ENCODE measurements at places on chromosomes 11 and 22. TPM values are rescaled to one million over a fixed set of nuclear protein-coding genes. Genes with fewer than 3 reads are reported as not detected.

Gene PICALM
- total RNA-seq: 172 TPM

Gene NCAPD3
- 85.9 TPM for total RNA-seq

Gene OR52N2
- total RNA-seq: not detected

Gene UBE4A
- total RNA-seq: 48.4 TPM

Gene PACS1
- total RNA-seq: 91.2 TPM

Gene TRIM3
- total RNA-seq: 4.6 TPM

Gene SLC22A6
- total RNA-seq: not detected

Gene LRRC32
- total RNA-seq: 4.7 TPM

Gene KIF18A
- 20.8 TPM for total RNA-seq

Gene ADAMTS8
- not detected for total RNA-seq

Gene SNX32
- total RNA-seq: 2.3 TPM

Gene TMEM123
- total RNA-seq: 361 TPM

Gene PHOX2A
- total RNA-seq: not detected

Gene TNNI2
- not detected for total RNA-seq

Gene TPBGL
- 0.17 TPM for total RNA-seq

Gene IFTAP
- 1.1 TPM for total RNA-seq

Gene HOATZ
- not detected for total RNA-seq

Gene OVCH2
- not detected for total RNA-seq

Gene ANO9
- total RNA-seq: 77.6 TPM

Gene ZPR1
- 75.0 TPM for total RNA-seq

Gene SLC17A6
- not detected for total RNA-seq

Gene PAFAH1B2
- total RNA-seq: 63.2 TPM

Gene FAM227A
- 0.39 TPM for total RNA-seq

Gene RCOR2
- 0.17 TPM for total RNA-seq

Gene CCDC81
- total RNA-seq: 1.2 TPM

Gene TSSK2
- total RNA-seq: not detected

Gene APOA4
- total RNA-seq: not detected

Gene CCDC73
- total RNA-seq: not detected

Gene KMT5B
- total RNA-seq: 36.7 TPM

Gene MOB2
- 45.1 TPM for total RNA-seq

Gene PLEKHB1
- total RNA-seq: 4.7 TPM

Gene ART5
- not detected for total RNA-seq

Gene BACE1
- 0.41 TPM for total RNA-seq

Gene FXYD6
- total RNA-seq: not detected

Gene SLC7A4
- not detected for total RNA-seq

Gene NEFH
- total RNA-seq: 3.1 TPM

Gene OR4C6
- total RNA-seq: not detected

Gene TOB2
- total RNA-seq: 41.2 TPM

Gene ALG9
- 25.5 TPM for total RNA-seq

Gene OR5P2
- not detected for total RNA-seq

Gene OR4A16
- total RNA-seq: not detected

Gene SLC22A12
- total RNA-seq: not detected

Gene ANO1
- total RNA-seq: not detected

Gene C22orf23
- not detected for total RNA-seq

Gene SLC22A9
- total RNA-seq: not detected

Gene FAM111A
- 121 TPM for total RNA-seq

Gene OR2D2
- 0.20 TPM for total RNA-seq

Gene SAA4
- total RNA-seq: not detected

Gene SCUBE2
- total RNA-seq: not detected

Gene MUS81
- 103 TPM for total RNA-seq
